ENCODE measurements at places on chromosomes 1 and 21. TPM values are rescaled to one million over a fixed set of nuclear protein-coding genes. Genes with fewer than 3 reads are reported as not detected.

PANK4 gene
- total RNA-seq, result 25.9 TPM

ZMYM4 gene
- 27.4 TPM for total RNA-seq

DHCR24 gene
- total RNA-seq, result 103 TPM

AMPD1 gene
- total RNA-seq, result not detected

COL6A2 gene
- 46.0 TPM for total RNA-seq

RAB25 gene
- total RNA-seq, result not detected

SASS6 gene
- total RNA-seq, result 1.1 TPM

GBP1 gene
- total RNA-seq, result 10.9 TPM

OR2T11 gene
- total RNA-seq, result not detected

TNFAIP8L2 gene
- total RNA-seq, result not detected

FMO2 gene
- total RNA-seq, result not detected

VCAM1 gene
- total RNA-seq, result 2.9 TPM

RNU1-2 gene
- total RNA-seq, result under 0.01 TPM

MLLT11 gene
- 1.8 TPM for total RNA-seq

PLEKHG5 gene
- total RNA-seq, result 21.2 TPM

ADAMTS1 gene
- total RNA-seq, result 10.1 TPM

GPR52 gene
- 0.26 TPM for total RNA-seq

PLEKHA6 gene
- total RNA-seq, result 1.5 TPM

RPTN gene
- total RNA-seq, result not detected
